NCI-H1694 (cell line): ENCODE measurements at places on chromosomes 3 and 15.

- DNase-seq, result no peak
Measured at GRCh38 chr15:31252171-31252785, 74.4 kb upstream of the KLF13 start.

- DNase-seq, result no peak
Measured at GRCh38 chr3:25724948-25725645, 58.1 kb downstream of the NGLY1 start.

GRCh38 chr15:52067545-52067926, 45.0 kb downstream of the BCL2L10 start:
- DNase-seq, result no peak

DNA sequence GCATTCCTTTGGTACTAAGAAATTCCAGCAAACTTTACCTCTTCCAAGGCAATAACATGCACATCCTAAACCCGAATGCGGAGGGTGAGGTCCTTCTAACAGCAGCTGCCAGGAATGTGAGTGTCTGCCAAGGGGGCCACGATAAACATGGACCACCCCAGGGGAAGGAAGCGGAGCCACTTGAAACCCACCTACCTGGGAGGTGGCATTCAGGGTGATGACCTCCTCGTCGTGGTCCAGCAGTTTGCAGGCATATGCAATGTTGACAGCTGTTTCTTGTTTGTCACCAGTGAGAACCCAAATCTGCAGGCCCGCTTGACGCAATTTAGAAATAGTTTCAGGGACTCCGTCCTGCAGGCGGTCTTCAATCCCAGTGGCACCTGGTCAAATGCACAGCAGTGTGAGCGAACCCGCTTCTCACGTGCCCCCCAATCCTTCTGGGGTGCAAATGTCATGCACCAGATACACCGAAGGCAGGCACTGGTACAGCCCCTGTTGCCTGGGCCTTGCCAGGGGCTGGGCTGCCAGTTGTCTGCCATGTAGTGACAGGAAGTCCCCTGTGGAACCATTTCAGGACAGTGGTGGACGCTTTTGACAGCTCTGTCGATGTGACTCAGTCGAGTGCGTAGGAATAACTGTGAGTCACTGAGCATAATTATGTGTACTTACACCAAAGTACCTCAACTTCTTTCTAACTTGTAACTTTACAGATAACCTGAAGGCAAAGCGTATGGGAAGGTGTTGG, 161.2 kb downstream of the ATP10A start:
- no peak for DNase-seq

GRCh38 chr15:60555806-60556205, 76.9 kb upstream of the ICE2 start:
- no peak for DNase-seq

GRCh38 chr15:39645138-39645975, 64.5 kb downstream of the THBS1 start:
- DNase-seq, result no peak

- no peak for DNase-seq
Measured at GRCh38 chr3:30439451-30440053, 166.8 kb upstream of the TGFBR2 start.

DNA sequence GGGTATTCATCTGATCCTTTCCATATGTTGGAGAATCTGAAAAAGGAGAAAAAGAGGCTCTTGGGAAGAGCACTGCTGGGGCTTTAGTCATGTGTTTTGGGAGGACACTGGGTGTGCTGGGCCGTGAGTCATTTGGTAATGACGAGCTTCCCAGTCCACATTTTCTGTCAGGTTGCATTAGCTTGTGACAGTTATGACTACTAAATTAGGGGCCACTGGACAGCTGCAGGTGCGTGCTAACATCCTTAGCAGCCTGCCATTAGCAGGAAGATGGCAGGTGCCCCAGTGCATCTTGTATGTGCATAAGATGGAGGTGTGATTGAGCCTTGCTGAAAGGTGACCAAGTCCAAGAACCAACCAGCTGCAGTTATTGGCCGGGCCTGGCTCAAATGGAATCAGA, 242.4 kb downstream of the RYR3 start:
- no peak for DNase-seq

- DNase-seq, result no peak
Measured at GRCh38 chr15:82307714-82308081, 41.6 kb downstream of the GOLGA6L10 start.

GRCh38 chr15:66886241-66886675, 179.1 kb upstream of the SMAD3 start:
- DNase-seq, result no peak

DNA sequence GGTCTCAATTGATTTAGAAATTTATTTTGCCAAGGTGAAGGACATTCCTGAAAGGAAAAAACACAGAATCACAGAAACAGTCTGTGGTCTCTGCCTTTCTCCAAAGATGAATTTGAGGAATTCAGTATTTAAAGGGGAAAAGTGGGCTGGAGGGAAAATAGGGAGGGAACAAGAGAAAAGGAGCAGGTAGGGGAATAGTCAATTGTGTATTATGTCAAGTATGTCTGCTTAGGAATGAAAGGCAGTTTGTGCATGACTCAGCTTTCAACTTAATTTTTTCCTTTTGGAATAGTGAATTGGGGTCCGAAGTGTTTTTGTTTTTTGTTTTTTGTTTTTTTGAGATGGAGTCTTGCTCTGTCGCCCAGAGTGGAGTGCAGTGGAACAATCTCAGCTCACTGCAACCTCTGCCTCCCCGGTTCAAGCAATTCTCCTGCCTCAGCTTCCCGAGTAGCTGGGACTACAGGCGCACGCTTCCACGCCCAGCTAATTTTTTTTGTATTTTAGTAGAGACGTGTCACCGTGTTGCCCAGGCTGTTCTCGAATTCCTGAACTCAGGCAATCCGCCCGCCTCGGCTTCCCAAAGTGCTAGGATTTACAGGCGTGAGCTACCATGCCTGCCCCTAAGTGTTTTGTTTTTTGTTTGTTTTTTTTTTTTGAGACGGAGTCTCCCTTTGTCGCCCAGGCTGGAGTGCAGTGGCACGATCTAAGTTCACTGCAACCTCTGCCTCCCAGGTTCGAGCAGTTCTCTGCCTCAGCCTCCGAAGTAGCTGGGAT, 74.1 kb upstream of the MAP4 start:
- no peak for DNase-seq

DNA sequence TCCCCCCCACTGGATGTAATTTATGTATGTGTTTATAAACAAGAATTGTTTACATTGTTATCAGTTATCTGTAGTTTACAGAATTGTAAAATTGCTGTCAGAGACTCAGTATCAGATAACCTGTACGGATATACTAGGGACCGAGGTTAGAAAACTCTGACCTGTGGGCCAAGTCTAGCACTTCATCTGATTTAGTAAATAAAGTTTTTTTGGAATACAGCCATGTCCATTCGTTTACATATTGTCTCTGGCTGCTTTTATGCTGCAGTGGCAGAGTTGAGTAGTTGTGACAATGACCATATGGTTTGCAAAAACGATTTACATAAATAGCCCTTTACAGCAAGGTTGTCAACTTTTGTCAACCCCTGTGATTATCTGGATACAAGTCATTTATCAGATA, 52.6 kb downstream of the LRRC28 start:
- no peak for DNase-seq

DNA sequence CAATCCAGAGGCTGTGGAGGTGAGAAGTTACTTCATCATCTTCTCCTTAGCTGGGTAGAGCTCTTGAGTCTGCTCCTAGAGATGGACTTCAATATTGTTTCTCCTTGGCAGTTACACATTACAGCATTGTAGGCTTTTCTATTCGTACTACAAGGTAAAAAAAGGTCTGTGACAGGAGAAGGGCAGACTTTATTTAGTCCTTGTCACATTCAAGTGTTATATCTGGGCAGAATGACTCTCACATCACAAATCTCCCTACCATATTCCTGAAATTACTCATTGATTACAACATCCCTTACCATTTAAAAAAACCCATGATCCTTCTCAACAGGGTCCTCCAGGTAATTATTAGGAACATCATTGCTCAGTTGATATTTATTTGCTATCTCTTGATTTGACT, 75.0 kb downstream of the AGBL1 start:
- DNase-seq, result no peak

DNA sequence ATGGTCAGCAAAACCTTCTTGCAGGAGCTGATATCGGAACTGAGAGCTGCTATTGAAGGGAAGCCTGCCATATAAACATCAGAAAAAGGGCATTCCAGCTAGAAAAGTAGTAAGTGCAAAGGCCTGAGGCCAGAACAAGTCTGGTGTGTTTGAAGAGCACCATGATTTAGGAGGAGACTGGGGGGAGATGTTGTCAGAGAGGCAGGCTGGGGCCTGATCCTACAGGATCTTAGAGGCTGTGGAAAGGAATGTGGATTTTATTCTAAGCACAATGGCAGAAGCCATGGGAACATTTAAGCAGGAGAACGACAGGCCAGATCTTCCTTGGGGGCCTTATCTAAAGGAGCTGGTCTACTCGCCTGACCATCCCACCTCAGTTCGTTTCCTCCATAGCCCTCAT, 5.1 kb upstream of the MUC13 start:
- no peak for DNase-seq
